NCI-H1436 treated with DMSO at 0.1 percent for 48 hours (cell line): ENCODE measurements at places on chromosomes 3 and 15.

DNA sequence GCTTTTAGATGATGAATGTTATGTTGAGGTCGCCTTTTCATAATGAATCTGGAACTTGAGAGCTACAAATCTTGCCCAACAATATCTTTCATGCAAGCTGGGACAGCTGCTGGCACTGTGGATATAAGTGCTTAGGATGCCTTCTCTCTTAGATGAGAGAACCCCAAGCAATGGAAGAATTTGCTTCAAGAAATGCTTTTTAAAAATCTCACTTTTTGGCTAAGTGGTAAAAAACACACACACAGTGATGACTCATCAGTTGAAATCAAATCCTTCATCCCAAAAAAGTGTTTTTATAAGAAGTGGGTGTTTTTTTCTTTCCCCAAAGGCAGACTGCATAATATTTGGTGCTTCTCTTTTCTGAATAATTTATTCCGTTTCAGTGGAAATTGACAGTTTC, 38.4 kb upstream of the GALNT15 start:
- DNase-seq: no peak

- peak; percentile 92 for DNase-seq
Observed at GRCh38 chr3:135056084-135056730, 261.1 kb downstream of the EPHB1 start.

GRCh38 chr3:73401059-73401458, 223.7 kb downstream of the PDZRN3 start:
- DNase-seq: no peak

GRCh38 chr15:74823324-74823723, 3.1 kb upstream of the CPLX3 start:
- DNase-seq: no peak

DNA sequence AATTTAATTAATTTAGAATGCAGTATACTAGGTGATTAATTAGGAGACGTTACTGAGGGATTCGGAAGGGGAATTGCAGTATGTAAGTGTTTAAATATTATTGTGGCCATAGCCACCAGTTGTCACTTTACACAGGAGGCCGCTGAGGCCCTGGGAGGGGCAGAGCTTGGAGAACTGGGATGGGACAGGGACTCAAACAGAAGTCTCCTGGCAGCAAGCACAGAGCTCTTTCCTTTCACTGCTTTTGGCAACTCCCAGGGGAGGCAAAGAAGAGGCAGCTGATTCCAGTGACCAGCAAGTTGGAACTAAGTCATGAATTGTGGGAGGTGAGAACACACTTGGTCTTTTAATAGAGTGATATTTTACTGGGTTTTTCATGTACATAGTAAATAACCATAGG, 248.6 kb downstream of the RPLP1 start:
- no peak for DNase-seq

- DNase-seq: no peak
Observed at GRCh38 chr3:151290673-151291072, 12.3 kb upstream of the P2RY14 start.

GRCh38 chr15:66591322-66591862, 25.6 kb upstream of the LCTL start:
- no peak for DNase-seq

GRCh38 chr3:119219069-119219468, 21.6 kb downstream of the B4GALT4 start:
- DNase-seq: no peak

DNA sequence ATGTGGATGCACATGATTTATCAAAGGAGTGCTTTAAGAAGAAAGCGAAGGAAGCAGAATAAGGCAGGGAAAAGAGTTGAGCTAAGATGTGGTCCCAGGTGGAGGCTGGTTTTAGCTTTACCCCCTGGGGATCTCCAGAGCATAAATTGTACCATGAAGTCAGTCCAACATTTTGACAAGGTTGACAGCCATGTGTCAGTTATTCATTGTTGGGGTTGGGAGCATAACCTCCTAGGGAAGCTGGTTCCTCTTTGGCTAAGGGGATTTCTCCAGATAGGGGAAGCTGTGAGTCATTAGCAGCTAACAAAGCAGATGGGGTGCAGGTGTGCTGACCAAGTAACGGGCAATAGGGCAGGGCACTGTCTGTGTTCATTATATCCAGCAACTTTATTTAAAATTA, 123.7 kb upstream of the IGSF10 start:
- DNase-seq: no peak

GRCh38 chr15:72265031-72265430, 7.3 kb downstream of the PARP6 start:
- no peak for DNase-seq
